ENCODE measurements at places on chromosomes 6 and 20.

GRCh38 chr6:33902457-33902853 lies 98.7 kb upstream of the MLN start:
- DNase-seq = no peak

DNA sequence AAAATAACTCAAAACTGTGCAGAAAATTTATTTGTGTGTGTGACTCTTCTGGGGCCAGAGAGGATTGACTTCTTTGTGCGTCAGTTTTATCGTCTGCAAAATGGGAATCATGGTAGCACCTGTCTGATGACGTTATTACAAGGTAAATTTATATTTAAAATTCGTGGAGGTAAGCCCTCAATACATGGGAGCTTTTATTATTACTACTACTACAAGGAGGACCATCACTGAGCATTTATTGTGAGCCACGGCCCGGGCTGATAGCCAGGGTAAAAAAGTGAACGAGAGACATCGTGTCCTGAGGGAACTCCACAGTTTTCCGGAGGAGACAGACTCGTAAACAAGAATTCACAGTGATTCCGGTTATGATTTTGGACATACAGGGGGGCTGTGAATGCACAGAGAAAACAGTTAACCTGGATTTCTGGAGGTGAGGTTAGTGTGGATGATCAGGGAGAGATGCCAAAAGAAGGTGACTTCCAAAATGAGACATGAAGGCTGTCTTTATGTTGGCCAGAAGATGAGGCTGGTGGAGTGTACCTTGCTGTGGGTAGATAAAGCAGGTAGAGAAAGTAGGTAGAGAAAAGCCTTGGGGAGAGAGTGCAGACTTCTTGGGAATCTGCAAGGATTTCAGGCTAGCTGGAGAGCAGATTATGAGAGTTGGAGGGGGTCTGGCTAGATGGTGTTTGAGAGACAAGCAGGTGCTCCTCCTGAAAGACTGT lies 10.6 kb upstream of the SERINC3 start:
- DNase-seq = no peak

GRCh38 chr6:43127180-43127579 lies 43.9 kb upstream of the SRF start:
- no peak for DNase-seq

DNA sequence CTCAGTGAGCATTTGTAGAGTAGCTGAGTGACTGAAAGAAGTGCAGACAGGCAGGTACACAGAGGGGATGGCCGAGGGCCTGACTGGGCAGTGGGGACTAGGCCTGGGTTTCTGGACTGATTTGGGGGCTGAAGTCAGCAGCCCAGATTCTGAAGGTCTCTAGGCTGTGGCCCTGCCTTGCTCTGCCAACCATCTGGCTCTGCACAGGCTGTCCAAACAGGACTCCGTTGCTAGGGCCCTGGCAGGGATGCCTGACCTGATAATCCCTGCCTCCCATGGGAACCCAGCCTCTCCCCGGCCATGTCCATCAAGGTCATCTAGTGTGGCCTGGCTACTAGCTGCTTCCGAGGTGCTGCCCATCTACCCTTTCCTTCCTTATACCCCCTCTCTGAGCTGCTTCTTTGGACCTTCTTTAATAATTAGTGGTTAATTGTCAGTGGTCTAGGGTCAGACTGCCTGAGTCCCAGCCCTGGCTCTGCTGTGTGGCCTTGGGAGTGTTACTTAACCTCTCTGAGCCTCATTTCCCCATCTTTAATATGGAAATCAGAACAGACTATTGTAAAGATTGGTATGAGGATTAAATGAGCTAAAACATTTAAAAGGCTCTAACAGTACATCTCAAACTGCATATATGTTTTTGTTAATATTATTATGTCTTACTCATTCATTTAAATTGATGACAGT lies 137.9 kb downstream of the VEGFA start:
- no peak for DNase-seq

GRCh38 chr6:80282913-80283554 lies 176.6 kb downstream of the BCKDHB start:
- DNase-seq = no peak

DNA sequence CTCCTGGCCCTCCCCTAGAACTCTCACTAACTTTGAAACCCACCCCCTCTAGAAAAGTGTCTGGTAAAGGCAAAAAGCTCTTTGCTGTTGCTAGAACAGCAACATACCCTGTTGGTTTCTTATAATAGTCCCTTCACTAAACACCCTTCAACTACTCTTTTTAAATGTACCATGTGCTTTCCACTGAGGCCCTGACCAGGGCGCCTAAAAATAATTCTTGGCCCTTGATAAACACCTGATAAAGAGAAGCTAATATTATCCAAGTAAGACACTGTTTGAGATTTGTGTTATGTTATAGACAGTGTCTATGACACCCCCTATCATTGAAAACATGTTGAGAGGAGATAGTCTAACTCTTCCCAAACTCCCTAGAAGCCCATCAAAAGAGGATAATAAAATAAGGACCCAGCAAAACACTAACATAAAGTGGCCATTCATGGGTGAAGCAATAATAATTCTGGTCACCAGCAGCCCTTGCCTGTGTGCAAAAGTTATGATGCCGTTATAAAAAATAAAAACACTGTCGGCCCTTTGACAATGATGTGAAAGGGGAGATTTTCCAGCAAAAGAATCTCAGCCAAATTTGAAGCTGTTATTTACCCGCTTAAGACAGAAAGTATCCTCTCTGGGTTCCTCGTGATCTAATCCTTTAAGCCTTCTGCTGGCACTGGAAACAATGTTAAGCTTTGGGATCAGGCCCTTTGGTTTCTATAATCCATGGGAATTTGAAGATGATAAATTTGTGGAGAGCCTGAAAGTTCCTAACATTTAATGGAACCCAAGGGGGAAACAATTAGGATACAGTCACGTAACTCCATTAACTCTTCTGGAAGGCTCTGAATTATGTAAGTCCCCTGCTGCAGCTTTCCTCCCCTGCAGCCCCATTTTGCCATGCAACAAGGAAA lies 122.6 kb upstream of the PLCB4 start:
- DNase-seq = no peak

GRCh38 chr6:4920914-4921410 lies 82.9 kb downstream of the RPP40 start:
- no peak for DNase-seq

DNA sequence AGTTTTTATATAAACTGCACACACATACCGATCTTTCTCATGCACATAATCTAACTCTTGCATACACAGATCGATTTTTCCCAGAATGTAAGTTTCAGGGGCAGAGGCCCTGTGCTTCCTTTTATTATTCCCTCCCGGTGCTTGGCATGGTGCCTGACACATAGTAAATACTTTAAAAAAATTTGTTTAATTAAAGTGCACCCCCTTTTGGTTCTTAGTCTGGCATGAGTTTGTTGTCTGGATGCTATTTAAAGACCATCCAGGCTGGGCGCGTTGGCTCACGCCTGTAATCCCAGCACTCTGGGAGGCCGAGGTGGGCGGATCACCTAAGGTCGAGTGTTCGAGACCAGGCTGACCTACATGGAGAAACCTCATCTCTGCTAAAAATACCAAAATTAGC lies 5.4 kb upstream of the DEK start:
- DNase-seq = no peak

DNA sequence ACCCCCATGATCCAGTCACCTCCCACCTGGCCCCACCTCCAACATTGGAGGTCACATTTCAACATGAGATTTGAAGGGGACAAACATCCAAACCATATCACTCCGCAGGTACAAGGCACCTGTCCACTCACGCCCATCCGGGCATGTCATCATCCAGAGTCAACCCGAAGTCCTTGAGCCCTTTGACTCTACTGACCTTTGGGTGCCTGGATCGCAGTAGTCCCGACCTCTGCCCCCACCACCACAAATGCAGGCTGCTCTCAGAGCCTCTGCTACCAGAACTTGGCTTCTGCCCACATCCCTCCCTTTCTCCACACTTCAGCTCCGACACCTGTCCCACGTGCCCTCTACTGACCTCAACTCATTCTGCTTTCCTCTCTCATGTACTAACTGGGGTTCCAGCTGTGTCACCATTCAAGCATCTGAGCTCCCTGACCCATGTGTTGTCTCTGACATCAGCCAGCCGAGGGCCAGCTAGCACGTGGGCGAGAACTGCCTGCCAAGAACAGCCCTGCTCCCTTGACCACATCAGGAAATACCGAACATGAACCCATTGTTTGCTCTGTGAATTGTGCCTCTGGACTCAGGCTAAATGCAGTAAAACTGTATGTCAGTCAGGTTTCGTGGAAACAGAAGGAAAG lies 498.3 kb upstream of the SULF2 start:
- DNase-seq = no peak

DNA sequence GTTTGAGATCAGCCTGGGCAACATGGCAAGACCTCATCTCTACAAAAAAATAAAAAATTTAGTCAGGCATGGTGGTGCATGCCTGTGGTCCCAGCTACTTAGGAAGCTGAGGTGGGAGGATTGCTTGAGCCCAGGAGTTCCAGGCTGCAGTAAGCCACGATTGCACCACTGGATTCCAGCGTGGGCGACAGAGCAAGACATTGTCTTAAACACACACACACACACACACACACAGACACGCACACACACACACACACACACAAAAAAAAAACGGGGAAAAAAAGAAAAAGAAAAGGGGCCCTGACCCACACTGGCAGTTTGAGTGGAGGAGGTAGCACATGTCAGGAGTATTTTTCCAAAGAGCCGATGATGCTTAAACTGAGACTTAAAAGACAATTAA lies 122.2 kb downstream of the AFG1L start:
- DNase-seq = no peak

- DNase-seq = no peak
These were observed 55.5 kb downstream of the ATP9A start for GRCh38 chr20:51712501-51713212.

DNA sequence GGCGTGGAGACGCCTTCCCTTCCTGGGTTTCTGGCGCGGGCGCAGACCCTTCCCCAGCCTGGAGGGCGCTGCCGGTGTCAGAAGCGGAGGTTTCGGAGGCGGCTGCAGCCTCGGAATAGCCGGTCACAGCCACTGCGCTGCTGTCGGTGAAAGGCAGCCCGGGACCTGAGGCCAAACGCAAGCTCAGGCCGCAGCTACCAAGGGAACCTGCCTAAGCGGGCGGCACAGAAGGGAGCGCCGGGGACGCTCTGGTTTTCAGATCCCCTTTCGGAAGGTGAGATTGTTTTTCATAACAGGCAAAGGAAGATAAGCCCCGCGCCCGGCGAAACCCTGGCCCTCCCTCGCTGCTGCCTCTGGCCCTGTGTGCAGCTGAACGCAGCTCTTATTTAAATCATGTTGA lies 116.5 kb downstream of the FAM120B start:
- no peak for DNase-seq

- no peak for DNase-seq
These were observed 20.3 kb upstream of the ZFAND3 start for GRCh38 chr6:37799263-37799644.

DNA sequence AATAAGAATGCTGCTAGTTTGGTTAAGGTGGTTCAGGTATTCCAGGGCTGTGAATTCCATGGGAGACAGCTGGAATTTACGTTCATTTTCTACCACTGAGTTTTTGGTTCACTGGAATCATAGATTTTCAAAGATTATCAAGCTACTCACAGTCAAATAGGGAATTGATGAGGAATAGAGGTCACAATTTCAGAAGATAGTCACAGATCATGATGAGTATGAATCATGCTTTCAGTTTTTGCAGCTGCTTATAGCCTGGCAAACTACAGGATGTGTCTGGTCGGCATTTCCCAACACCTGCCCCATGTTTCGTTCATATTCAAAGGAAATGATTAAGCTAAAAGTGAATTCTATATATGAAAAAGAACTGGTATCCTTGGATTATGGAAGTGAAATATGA lies 58.7 kb downstream of the BCKDHB start:
- DNase-seq = peak; percentile 23

GRCh38 chr6:42532038-42532669 lies 31.7 kb upstream of the UBR2 start:
- DNase-seq = peak; percentile 30

GRCh38 chr6:34970488-34970887 lies 81.4 kb downstream of the ANKS1A start:
- DNase-seq = no peak

GRCh38 chr20:57666106-57666833 lies 43.5 kb downstream of the PMEPA1 start:
- no peak for DNase-seq

DNA sequence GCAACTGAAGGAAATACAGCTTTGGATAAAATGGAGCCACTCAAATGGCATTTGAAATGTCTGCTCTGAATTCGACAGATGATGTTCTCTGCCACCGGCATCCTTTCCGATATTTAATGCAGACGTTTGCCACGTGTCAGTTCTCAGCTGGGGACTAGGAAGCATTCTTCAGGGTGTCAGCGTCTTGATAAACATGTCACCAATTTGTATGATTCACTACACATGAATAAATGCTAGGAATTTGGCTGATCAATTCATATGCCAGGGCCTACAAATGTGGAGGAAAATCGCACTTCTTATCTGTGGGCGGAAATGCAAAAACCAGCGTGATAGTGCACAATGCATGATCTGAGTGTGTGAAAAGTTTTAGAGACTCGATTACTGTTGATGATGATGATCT lies 169.5 kb downstream of the SLC24A3 start:
- no peak for DNase-seq

- no peak for DNase-seq
These were observed 78.5 kb upstream of the FRMD1 start for GRCh38 chr6:168157272-168158212.

- DNase-seq = no peak
These were observed 324.2 kb upstream of the CITED2 start for GRCh38 chr6:139698526-139699176.

GRCh38 chr20:31713312-31714273 lies 9.1 kb downstream of the BCL2L1 start:
- no peak for DNase-seq

GRCh38 chr6:21284166-21284565 lies 309.4 kb upstream of the SOX4 start:
- DNase-seq = no peak

GRCh38 chr6:156167625-156168071 lies 609.5 kb upstream of the ARID1B start:
- DNase-seq = no peak

DNA sequence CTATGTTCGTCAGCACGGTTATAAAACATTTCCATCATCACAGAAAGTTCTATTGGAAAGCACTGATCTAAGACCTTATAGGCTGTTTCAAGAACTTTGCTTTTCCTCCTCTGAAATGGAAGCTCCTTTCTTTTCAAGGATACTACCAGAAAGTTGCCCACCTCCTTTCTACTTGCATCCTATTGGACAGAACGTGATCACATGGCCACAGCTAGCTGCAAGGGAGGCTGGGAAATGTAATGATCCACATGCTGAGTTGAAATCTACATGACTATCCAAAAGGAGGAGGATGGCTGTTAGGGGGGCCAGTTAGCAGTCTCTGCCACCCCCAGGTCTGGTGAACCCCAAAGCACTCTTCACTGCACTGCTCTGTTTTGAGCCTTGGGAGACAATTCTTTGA lies 3.3 kb downstream of the SFTA2 start:
- no peak for DNase-seq

DNA sequence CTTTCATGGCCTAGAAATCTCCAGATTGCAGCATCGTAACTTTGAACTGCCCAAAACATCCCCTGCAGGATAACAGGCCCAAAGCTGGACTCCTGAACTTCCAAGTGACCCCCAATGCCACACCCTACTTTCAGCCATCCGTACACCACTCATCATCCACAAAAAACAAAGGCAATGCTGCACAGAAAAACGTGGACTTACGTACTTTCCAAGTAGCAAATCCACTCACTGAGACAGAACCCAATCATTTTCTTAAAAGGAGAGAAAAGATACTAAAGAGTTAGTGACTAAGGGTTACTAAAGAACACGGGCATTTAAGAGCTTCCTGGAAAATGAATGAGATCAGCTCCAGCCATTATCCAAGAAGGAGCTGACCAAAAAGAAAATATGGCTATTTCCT lies 211.0 kb downstream of the WDR27 start:
- DNase-seq = no peak
